ENCODE measurements at places on chromosomes 5 and 9.

GRCh38 chr9:22650145-22650544 lies 203.5 kb downstream of the DMRTA1 start:
- no peak for DNase-seq

- DNase-seq = no peak
These were observed 244.2 kb upstream of the PIK3R1 start for GRCh38 chr5:67971223-67971830.

GRCh38 chr5:179397516-179397915 lies 52.3 kb upstream of the ADAMTS2 start:
- DNase-seq = no peak

- DNase-seq = peak; percentile 67
These were observed 63.9 kb downstream of the SERINC5 start for GRCh38 chr5:80191991-80192398.

DNA sequence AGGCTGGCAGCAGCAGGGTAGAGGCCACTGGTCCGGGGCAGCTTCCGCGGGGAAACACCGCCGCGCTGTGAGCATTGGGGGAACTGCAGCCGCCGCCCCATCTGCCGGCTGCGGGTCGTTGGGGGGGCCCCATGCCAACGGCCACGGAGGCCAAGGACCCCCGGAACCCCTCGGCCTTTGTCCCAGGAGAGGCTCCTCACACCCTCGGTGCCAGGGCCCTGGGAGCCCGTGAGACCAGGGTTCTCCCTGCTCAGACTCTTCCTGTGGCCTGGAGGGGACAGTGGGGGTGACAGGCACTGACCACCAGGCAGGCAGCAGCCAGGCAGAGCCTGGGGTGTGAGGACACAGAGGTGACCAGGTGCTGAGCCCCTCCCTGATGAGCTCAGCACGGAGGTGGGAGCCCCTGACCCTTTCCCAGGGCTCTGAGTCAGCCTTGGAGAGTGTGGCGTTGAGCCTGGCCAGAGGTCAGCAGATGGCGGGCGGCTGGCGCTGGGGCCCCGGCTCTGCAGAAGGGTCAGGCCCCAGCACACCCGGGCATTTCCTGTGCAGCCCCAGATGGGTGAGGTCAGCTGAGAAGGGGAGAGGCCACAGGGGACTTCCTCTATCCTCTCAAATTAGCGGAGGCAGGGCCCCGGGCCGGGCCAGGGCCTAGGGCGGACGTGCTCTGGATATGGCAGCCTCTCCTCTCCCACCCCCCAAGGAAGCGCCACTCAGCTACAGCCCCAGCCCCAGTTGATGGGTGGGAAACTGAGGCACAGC lies 17.9 kb upstream of the EGFL7 start:
- DNase-seq = peak; percentile 82
